RWPE2 (cell line): ENCODE measurements at places on chromosomes 1 and 21.

DNA sequence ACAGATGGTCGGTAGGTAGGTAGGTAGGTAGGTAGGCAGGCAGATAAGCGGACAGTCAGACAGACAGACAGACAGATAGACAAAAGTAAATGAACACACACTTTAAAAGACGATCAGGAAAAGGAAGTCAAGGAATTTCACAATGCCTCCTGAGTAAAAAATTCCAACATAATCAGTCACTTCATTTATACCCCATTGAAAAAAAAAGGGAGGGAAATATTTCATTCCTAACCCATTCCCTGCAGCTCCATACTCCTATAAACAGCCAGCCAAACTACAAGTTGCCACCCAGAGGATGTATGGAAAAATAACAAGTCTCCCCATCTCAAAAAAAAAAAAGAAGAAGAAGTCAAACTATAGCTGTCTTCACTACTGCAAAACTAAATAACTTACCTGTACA is 43.4 kb downstream of the ZZZ3 start:
- DNase-seq = no peak

- no peak for DNase-seq
Measured at GRCh38 chr1:247212012-247212411, 40.2 kb upstream of the ZNF124 start.

DNA sequence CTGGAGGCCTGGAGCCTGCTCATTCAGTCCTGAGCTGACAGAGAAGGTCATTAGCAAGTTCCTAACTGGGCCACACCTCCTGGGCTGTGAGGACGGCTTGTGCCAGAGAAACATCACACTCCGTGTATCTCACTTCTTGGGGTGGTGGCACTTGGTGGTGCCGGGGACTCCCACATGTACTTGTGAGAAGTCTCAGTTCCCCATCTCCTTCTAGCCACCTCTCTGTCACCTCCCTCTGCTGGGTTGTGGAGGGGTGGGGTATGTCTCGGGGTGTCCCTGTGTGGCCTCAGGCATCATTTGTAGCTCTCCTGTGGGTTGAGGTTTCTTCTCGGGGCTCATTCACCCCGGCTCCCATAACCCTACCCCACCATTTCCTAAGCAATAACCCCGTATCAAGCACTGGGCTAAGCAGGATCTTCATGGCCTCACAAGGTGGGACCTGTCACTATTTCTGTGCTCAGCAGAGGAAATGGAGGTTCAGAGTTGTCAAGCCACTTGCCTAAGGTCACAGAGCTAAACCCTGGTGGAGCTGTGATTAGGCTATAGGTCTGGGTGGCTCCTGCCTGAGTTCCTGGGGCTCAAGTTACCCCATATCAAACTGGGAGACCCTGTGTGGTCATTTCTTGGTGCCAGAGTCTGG is 62.5 kb downstream of the UBIAD1 start:
- no peak for DNase-seq

GRCh38 chr1:211939876-211940468 is 95.4 kb downstream of the INTS7 start:
- DNase-seq = no peak

GRCh38 chr1:92356956-92357355 is 58.1 kb downstream of the RPAP2 start:
- no peak for DNase-seq

GRCh38 chr1:192913683-192914082 is 104.8 kb downstream of the RGS2 start:
- DNase-seq = no peak

GRCh38 chr1:9416918-9417500 is 122.3 kb upstream of the SLC25A33 start:
- DNase-seq = no peak

GRCh38 chr1:215192306-215192705 is 109.8 kb downstream of the KCNK2 start:
- DNase-seq = no peak

DNA sequence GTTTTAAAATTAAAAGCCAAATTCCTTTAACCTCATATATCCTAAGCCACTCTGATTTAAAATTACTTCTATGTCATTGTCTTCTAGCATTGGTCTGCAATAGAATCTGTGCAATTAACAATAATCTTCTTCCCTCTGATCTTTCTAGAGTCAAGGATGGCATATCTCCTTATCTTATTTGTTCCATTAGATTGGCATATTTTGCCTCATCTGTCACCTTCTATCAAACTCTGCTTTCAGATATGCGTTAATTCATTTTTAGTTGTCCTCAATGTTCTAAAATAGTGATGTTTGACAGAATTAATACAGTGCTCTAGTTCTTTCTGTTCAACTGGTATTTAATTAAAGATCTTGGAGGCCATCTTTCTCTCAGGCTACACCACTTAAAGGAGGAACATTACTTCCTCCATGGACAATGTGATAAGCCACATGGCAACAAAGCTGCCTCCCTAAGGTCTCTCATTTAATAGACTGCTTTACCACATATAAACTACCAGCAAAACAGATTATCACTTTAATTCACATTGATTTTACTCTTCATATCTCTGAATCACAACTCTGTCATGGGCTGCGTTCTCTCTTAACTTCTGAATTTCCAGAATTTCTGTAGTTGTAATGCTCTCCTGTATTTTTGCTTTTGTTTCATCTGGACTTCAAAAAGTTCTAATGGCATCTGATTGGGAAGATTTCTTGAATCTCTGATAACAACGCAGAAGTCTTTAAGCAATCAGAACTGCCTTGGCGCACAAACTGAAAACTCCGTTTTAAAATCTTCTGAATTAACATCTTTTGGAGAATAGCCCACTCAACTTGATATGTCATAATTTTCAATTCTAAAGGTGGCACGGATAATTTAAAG is 2.8 kb downstream of the NRIP1 start:
- DNase-seq = no peak

- DNase-seq = no peak
Measured at GRCh38 chr1:48785869-48786268, 9.2 kb upstream of the BEND5 start.

GRCh38 chr1:25477448-25478034 is 46.8 kb downstream of the MACO1 start:
- DNase-seq = no peak

DNA sequence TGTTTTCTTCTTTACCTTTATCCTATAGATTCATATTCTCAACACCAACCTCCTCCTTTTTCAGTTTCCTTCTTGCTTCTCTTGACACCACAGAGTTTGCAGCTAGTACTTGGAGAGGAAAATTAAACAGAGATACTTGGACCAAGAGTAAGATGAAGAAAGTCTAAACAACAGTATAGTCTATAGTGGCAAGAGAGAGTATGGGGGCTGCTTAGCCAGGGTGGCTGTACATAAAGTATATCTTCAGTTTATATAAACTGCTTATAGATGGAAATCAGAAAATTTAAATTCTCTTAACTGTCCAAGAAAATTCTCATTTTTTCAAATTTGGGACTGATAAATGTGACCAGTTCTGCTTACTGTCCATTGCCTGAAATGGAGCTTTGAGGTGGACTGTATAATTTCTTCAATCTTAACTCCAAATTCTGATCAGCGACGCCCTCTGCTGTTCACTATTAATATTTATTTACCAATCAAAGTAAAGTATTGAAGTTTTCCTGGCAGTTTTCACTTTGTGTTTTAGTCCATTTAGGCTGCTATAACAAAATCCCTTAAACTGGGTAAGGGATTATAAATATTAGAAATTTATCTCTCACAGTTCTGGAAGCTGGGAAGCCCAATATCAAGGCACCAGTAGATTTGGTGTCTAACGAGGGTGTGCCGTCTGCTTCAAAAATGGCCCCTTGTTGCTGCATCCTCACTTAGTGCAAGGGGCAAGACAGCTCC is 14.8 kb upstream of the METTL18 start:
- no peak for DNase-seq

DNA sequence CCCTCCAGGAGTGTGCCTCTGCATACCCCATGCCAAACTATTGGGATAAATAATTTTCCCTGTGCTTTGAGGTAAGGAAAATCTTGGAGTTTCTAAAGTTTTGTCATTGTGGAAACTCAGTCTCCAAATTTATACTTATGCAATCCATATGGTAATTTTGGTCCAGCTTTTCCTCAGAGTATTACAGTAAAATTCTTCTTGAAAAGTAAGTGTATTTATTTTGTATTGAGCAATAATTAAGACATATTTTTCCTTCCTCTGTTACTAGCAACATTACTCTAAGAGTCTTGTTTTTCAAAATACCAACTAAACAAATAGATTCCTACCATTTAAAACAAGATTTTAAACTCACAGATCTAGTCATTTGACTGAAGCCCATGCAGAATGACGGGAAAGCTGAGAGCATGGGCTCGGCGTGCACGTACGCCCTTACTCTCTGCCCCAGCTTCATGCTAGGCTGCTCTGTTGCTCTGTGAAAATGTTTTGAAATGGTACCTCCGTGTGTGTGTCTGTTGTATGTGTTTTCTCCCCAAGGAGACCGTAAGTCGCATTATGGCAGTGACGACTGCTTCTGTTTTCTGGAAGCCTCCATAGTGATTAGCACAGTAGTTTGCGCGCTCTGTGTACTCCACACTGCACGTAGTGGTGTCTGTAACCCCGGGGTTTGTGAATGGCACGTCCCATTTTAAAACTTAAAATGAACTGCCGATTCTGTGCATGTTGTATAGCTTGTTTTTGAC is 165.3 kb downstream of the SDCCAG8 start:
- no peak for DNase-seq

- DNase-seq = no peak
Measured at GRCh38 chr1:223631473-223631872, 34.0 kb downstream of the CAPN8 start.

DNA sequence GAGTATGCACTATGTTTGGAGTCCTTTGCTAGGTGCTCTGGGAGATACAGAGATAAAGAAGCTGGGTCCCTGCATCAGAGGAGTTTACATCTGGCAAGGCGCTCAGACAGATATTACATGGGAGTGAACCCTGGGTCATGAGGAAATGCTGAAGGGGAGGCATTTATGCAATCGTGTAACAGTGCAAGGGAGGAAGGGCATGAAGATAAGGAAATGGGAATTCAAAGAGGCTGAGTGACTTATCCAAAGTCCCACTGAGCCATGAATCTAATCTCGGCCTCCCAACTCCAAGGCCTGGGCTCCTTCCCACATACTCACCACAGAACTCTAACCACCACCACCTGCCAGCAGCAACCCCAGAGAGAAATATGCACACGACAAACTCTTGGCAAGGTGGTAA is 51.6 kb downstream of the FAM163A start:
- DNase-seq = no peak

- DNase-seq = peak; percentile 56
Measured at GRCh38 chr1:186082235-186082937, 292.7 kb downstream of the TPR start.

- no peak for DNase-seq
Measured at GRCh38 chr21:36454093-36454531, 25.8 kb downstream of the CLDN14 start.

- no peak for DNase-seq
Measured at GRCh38 chr1:228009116-228009827, 2.5 kb downstream of the WNT3A start.

- no peak for DNase-seq
Measured at GRCh38 chr1:108556499-108556898, 3.4 kb upstream of the EEIG2 start.

GRCh38 chr1:99327357-99327756 is 63.1 kb downstream of the PLPPR4 start:
- no peak for DNase-seq
